Mesothelial cell of epicardium (in vitro differentiated cells): ENCODE measurements at places on chromosomes 16 and 17. TPM values are rescaled to one million over a fixed set of nuclear protein-coding genes. Genes with fewer than 3 reads are reported as not detected.

DNA sequence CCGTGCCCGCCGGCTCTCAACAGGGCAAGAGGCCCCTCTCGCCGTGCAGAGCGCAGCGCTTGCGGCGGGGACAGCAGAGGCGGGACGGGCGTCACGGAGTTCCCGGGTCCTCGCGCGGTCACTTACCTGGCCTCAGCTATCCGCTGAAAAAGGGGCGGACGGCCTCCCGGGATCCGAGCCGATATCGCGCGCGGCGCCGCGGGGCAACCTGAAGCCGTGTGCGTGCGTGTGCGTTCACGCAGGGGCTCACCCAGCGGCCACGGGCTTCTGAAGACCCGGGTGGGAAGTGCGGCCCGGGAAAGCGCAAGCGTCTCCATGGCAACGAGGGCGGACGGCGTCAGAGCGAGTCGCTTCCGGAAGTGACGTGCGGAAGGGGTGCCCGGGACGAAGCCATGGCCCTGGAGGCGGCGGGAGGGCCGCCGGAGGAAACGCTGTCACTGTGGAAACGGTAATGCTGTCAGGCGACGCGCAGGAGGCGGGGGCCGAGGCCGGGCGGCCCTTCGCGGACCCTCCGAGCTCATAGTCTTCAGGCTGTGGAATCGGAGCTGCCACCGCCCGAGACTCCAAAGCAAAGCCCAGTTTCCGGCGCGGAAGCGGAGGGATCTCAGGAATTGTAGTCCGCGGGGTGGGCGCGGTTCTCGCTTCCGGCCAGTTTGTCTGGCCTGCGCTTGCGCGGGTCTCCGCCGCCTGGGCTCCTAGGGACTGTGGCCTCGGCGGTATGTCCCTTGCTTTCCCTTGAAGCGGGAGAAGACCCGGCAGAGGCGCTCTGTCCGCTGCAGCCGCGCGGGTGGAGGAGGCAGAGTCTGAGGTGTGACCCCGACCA, at the start of gene ENDOV:
Gene ENDOV, plus strand, starts transcription at position 365 of the 823 bp plus-strand sequence. Its CDS starts 28 bp downstream, at position 393.
- peak; percentile 93 for DNase-seq

DNA sequence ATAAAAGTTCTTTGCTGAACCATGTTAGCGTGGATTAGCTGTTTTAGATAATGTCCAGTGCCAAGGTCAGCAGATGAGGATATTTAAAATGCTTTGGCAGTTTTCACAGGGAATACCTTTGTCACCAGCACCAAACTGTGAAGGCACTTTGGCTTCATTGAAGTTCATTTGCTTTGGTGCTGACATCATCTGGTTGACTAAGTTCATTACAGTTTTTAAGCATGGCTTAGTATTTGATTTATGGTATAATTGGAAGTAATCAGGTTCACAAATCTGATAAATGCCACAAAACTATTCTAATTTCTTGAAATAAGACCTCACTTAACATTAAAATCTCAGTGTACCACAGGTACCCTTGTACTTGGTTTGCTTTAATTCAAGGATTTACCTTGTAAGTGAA, 4.3 kb downstream of the GID4 start:
- DNase-seq: no peak

GRCh38 chr16:21950782-21951521, 2.2 kb upstream of the UQCRC2 start:
- DNase-seq: no peak

DNA sequence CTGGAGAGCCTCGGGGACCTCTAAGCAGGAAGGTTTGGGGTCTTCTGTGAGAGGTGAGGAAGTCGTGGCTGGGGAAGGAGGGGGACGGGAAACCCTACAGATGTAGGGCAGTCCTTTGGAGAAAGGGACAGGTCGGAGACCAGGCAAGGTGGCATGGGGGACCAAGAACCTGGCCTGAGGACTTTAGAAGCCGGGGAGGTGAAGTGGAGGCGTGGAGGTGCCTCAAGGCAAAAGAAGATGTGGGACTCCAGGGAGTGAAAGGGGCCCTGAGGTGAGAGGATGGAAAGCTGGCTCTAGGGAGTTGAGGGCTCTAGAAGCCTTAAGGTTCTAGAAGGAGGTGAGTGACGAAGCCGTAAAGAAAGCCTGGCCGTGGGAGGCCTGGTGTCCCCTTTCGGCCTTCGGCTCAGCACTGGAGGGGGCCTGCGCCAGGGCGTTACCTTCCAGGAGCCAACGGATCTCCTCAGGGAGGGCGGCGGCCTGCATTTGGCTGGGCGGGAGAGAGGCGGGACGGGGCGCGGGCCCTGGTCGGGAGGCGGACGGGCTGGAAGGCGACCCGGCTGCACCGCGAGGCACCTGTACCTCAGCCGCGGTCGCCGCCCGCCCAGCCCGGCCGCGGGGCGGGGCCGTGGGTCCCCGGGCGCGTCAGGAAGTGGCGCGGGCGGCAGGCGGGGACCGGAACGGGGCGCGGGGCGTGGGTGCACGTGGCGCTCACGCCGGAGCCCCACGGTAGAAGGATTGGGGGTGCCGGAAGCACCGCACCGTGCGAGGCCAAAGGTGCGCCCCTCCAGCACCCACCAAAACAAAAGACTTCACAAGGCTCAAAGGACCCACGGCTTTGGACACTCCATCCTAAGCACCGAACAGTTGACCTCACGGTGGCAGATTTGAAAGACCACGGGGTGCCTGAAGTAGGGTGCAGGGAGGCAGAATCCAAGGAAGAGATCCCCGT, at the start of gene SKAP1:
Gene SKAP1, minus strand, starts transcription at position 577 of the 949 bp plus-strand sequence.
- no peak for DNase-seq

- DNase-seq: no peak
Measured at GRCh38 chr17:48611681-48612455, 1.1 kb upstream of the HOXB7 start.

DNA sequence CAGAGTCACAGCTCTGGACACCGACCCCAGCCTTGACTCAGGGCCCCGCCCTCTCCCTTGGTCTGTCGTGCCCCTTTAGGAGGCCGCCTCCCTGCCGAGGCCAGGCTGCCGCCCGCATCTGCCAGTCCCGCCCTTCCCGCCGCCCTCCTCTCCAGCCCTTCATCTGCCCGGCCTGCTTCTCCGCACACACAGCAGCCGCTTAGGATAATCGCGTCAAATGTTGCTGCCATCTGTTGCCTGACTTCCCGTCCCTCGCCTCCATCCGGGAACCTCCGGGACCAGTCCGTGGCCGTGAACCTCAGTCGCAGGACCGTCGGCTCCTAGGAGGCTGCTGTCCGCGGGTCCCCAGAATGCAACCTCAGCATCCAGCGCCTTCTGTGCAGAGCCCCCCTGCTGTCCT, 11.9 kb downstream of the GSE1 start:
- DNase-seq: no peak

GRCh38 chr17:9509236-9509816, 66.3 kb downstream of the STX8 start:
- DNase-seq: no peak

GRCh38 chr17:77827511-77827910, 131.0 kb upstream of the TNRC6C start:
- DNase-seq: no peak

DNA sequence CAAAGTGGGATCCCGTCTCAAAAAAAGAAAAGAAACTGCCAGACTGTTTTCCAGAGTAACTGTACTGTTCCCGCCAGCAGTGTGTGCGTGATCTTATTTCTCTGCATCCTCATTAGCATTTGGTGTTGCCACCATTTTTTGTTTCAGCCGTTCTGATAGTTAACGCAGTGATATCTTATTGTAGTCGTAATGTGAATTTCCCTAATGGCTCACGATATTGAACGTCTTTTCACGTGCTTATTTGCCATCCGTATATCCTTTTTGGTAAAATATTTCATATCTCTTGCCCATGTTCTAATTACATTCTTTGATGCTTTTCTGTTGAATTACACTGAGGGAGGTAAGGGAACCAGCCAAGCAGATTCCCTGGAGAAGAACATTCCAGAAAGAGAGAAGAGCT, 92.4 kb downstream of the SEC14L1 start:
- DNase-seq: no peak

DNA sequence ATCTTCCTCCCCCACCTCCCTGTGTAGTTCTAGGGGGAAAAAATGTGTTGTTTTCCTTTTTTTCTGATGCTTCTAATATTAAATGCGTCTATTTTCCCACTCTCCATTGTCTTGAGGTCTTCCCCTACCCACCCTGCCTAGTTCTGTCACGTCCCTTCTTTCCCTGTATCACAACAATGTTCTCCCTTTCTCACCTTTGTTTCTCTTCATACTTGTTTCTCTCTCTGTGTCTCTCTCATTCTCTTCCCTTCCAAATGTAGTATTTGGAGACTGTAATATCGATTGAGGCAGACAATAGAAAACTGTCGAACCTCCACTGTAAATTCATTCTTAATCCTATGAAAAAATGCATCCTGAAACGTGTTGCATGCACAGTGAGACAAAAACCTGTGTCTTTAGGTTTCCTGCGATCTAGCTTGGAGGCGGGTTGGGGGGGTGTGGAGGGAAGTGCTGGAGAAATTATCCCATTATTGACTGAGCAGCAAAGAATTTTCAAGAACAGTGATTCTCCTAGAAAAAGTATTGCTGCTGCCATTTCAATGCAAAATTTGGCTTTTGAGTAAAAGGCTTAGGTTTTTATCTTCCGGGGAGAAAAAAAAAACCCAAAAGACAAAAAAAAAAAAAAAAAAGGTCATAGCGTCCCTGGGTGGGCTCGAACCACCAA, 1.3 kb upstream of the PSMB3 start:
- DNase-seq: no peak

DNA sequence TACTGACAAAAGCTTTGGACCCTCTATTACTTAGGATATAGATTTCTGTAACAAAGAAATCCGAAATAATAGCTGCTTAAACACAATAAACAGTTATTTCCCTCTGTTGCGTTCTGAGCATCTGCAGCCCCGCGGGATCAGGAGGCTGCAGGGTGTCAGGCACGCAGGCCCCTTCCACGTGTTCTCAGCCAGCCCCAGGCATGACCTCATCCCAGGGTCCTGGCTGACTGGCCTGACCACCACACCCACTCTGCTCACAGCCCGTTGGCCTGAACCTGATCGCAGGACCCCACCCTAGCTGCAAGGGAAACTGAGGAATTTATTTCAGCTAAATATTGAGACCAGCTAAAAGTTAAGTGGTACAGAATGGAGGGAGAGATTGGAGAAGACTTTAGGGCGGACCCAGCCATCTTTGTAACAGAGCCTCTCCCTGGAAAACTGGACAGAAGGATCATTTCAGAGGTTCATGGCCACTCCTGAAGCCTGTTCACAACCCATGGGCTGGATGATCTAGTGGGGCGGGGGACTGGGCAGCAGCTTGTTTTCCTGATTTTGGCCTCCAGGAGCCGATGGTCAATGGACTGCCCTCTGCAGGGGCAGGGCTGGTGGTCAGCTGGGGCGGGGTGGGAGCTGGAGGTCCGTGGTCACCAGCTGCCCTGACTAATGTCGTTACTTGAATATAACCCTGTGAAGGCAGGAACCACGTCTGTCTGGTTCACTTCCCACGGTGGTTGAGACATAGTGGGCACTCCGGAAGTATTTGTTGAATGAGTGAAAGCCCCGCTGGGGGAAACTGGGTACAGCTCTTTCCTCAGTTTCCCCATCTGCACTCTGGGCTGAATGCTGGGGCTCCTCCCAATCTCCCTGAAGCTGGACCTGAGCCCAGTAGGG, 10.9 kb downstream of the CETP start:
- no peak for DNase-seq

- DNase-seq: peak; percentile 24
Measured at GRCh38 chr16:85850344-85850880, 48.5 kb upstream of the IRF8 start.

DNA sequence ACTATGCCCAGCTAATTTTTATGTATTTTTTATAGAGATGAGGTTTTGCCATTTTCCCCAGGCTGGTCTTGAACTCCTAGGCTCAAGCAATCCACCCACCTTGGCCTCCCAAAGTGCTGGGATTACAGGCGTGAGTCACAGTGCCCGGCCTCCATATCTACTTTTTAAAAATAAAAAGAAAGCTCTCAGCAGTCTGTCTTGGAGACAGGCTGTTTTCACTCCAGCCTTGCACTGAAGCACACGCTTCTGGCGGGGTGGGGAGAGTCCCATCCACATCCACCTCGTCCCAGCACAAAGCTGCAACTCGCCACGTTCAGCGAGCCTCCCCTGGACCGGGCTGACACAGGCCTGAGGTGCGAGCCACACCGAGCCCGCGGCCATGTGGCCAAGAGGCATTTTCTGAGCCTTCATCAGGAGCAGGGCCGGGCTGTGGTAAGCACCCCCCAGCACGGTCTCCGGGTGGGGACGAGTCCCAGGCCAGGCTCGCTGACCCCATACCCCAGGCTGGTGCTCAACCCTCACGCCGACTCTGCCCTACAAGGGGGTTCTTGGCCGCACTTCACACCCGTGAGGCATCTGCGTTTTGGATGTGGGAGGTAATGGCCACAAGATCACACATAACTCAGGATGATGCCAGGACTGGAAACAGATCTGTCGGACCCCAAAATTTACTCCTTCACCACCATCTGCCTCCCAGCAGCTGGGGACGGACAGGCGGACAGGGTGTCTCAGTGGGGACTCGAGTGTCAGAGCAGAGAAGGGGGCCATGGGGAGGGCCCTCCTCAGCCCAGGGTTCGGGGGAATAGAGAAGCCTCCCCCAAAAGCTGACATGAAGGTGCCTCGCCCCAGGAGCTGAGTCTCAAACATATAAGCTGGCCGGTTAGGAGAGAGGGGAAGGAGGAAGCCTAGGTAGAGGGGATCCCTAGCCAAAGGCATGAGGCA, 28.6 kb downstream of the TBC1D16 start:
- DNase-seq: no peak

DNA sequence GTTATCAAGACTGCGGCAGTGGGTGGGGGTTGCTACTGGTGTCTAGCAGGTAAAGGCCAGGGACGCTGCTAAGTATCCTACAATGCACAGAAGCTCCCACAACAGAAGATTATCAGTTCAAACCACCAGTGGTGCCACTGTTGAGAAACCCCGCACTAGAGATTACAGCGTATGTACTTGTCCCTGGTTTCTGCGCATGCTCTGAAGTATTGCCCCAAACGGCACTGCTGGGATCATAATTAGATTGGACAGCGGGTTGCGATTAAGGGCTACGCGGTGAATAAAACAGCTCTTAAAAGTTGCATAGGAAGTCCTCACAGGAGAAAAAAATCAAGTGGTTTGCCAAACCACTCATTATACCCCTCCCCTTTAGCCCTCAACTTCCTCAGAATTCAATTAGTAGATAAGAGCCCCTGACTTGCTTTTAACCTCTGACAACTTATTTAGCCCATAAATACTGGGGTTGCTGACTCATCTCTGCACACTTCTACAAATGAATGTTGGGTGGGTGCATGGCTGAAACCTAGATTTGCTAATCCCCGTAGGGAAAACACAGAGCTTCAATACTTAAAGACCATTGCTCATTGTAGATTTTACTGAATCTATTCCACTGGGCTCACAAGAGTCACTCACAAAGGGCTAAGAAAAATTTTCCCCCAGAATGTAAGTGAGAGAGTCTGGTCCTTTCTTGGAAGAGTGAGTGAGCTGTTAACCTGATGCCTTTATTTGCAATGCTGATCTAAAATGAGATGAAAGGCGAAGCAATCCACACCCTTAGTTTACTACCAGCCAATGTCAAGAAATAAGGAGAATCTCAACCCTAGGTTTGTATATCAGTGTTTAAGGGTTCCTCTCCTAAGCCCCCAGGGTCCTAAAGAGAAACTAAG, 91.8 kb downstream of the RGS9 start:
- DNase-seq: no peak

GRCh38 chr17:58956997-58957724, 149.5 kb downstream of the TRIM37 start:
- DNase-seq: no peak

TBC1D3E gene
- total RNA-seq: not detected in 3 replicates

MBTD1 gene
- 40.0 to 43.0 TPM (median 40.1 TPM) in 3 replicates for total RNA-seq

SLC52A1 gene
- total RNA-seq: 0.20 to 0.54 TPM (median 0.38 TPM) in 3 replicates

HOXB1 gene
- total RNA-seq: 0.24 to 0.43 TPM (median 0.25 TPM) in 3 replicates

MAPT gene
- 2.5 to 3.1 TPM (median 2.8 TPM) in 3 replicates for total RNA-seq

PRSS22 gene
- total RNA-seq: 22.8 to 25.1 TPM (median 24.9 TPM) in 3 replicates
